ENCODE measurements at places on chromosomes 7 and 10. TPM values are rescaled to one million over a fixed set of nuclear protein-coding genes. Genes with fewer than 3 reads are reported as not detected.

DNA sequence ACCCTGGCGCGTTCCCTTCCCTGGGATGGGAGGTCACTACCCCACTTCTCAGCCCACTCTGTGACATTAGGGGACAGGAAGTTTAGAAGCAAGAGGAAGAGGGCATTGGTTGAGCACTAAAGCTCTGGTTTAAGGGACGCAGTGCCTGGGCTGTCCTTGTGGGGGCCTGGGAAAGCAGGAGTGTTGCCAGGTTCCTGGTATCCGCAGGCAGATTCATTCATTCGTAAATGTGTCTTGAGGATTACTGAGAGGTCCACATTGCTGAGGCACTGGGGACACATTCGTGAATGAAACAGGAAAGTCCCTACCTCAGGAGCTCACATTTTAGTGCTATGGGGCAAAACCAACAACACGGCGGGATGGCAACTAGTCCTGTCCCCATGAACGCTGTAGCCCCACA, 69.4 kb downstream of the COL13A1 start:
- no peak for DNase-seq

The CLDN15 gene
- 7.4 TPM for polyA plus RNA-seq

GRCh38 chr7:150855476-150856302, 3.4 kb downstream of the AOC1 start:
- no peak for DNase-seq

- no peak for DNase-seq
Observed at GRCh38 chr7:50665403-50666123, 100.4 kb upstream of the DDC start.

DNA sequence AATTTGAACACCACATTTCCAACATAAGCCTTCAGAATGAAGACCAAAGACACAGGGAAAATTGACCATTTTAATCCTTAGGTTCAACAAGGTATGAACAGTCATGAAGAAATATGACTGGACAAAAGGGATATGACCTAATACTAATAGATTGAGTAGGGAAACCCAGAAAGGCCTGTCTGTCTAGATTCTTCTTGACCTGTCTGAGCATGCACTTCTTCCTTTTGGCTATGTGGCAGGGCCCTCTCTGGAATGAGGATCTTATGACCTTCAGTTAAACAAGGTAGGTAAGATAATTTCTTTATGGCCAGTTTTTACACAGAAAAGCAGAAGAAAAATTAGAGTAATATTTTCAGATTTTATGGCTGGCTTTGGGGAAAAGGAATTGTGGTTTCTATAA, 3.0 kb upstream of the PHYHIPL start:
- DNase-seq: no peak

The CYP2E1 gene
- polyA plus RNA-seq: 1.4 TPM

The TDRD1 gene
- 0.06 TPM for polyA plus RNA-seq

Data from muscle of leg (tissue), 16 donors.